ENCODE measurements at places on chromosomes 5 and 9.

DNA sequence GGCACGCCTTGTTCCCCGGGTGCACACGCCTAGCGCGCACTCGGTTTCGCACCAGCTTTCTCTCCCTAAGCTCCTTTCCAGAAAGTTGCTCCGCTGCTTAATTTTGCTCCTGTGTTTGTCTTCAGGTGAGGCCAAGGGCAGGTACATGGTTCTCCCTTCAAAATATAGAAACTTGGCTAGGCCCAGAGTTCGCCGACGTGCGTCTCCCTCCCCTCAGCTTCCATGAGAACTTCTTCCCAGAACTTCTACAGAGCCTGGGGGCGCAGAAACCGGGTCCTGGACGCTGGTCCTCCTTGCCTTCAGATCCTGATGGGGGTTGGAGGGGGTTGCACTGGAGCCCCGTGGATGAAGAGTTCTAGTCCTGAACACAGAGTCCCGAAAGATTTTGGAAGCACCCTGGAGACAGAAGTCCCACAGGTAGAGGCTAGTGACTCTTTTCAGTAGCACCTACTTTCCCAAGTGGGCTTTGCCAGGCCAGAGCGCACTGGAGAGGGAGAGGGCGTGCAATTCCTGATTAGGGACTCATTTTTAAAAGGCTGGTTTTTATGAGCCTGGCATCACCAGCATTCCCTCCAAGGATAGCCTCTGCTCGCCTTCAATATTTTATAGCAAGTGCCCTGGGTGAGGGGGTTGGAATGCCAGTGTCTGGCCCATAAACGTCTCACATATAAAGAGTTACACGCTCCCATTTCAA is 128.4 kb downstream of the TMEM174 start:
- peak; percentile 64 for DNase-seq

GRCh38 chr9:15423231-15423985 is 732 bp downstream of the SNAPC3 start:
- peak overlapping the region; percentile 60 for H3K4me3 ChIP-seq
- H3K36me3 ChIP-seq, result no peaks in the 10 kb centered on the region
- peak overlapping the region; percentile 91 for H3K27ac ChIP-seq
- no peaks in the 10 kb centered on the region for H3K27me3 ChIP-seq
- H3K4me1 ChIP-seq, result peaks cover 49% of the 10 kb centered on the region

GRCh38 chr9:38368731-38369130 is 23.8 kb upstream of the ALDH1B1 start:
- H3K27me3 ChIP-seq, result no peaks in the 10 kb centered on the region
- DNase-seq, result no peak
- no peaks in the 10 kb centered on the region for H3K36me3 ChIP-seq
- H3K4me3 ChIP-seq, result no peak overlapping the region
- H3K27ac ChIP-seq, result no peak overlapping the region

- no peaks in the 10 kb centered on the region for H3K36me3 ChIP-seq
- no peaks in the 10 kb centered on the region for H3K27me3 ChIP-seq
- no peaks in the 10 kb centered on the region for H3K4me1 ChIP-seq
- peak overlapping the region; percentile 33 for H3K4me3 ChIP-seq
Observed at GRCh38 chr5:173973616-173973969, 15.4 kb upstream of the C5orf47 start.

- H3K27ac ChIP-seq, result no peak overlapping the region
- no peaks in the 10 kb centered on the region for H3K36me3 ChIP-seq
- H3K4me1 ChIP-seq, result no peaks in the 10 kb centered on the region
- DNase-seq, result no peak
- no peak overlapping the region for H3K4me3 ChIP-seq
Observed at GRCh38 chr5:23352446-23352845, 155.0 kb upstream of the PRDM9 start.

- no peaks in the 10 kb centered on the region for H3K27me3 ChIP-seq
- H3K27ac ChIP-seq, result peak within 1 kb of the TSS; percentile 97
- peaks cover 42% of the 10 kb centered on the region for H3K4me1 ChIP-seq
- H3K4me3 ChIP-seq, result peak within 1 kb of the TSS; percentile 79
Observed at GRCh38 chr9:128688501-128689292, at the start of gene SET. SET (plus strand) TSS chr9:128689222; CDS start chr9:128689583, 361 bp downstream.

DNA sequence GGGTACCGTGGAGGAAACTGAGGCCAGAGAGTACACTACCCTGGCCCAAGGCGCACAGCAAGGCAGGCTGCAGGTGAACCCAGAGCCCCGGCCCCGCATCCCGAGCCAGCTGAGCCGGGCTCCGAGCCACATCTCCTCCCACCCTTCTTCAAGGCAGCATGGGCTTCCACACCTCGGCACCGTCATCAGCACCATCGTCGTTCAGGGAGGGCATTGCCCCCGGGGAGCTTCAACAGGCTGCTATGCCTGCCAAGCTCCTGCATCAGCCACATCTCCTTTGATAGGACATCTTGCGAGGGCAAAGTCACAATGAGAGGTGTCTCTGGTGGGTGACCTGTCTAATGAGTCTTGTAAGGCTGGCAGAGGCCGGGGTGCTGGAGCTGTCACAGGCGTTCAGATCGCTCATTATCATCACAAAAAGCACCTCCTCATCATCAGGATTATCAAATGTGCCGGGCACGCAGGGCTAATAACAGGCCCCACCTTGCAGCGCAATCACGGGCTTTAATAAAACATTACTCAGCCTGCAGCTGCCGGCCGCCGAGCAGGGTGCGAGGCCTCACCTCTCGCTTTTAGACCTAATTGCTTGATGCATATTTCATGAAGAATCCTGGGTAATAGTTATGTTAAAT is 20.0 kb upstream of the SLC25A51 start:
- no peak for DNase-seq
- H3K27me3 ChIP-seq, result no peaks in the 10 kb centered on the region
- no peak overlapping the region for H3K27ac ChIP-seq
- peaks cover 22% of the 10 kb centered on the region for H3K4me1 ChIP-seq

GRCh38 chr5:45385321-45386058 is 310.7 kb downstream of the HCN1 start:
- H3K4me3 ChIP-seq, result no peak overlapping the region
- H3K36me3 ChIP-seq, result no peaks in the 10 kb centered on the region
- H3K4me1 ChIP-seq, result no peaks in the 10 kb centered on the region
- H3K27ac ChIP-seq, result no peak overlapping the region

- no peaks in the 10 kb centered on the region for H3K27me3 ChIP-seq
- no peaks in the 10 kb centered on the region for H3K4me1 ChIP-seq
- H3K27ac ChIP-seq, result no peak overlapping the region
- no peak for DNase-seq
Observed at GRCh38 chr9:78132701-78133058, 101.1 kb upstream of the GNAQ start.

GRCh38 chr5:149301049-149301743 is 29.5 kb downstream of the AFAP1L1 start:
- H3K4me1 ChIP-seq, result peaks cover 3% of the 10 kb centered on the region
- no peak overlapping the region for H3K27ac ChIP-seq
- no peaks in the 10 kb centered on the region for H3K27me3 ChIP-seq
- H3K36me3 ChIP-seq, result no peaks in the 10 kb centered on the region
- no peak for DNase-seq
- no peak overlapping the region for H3K4me3 ChIP-seq

DNA sequence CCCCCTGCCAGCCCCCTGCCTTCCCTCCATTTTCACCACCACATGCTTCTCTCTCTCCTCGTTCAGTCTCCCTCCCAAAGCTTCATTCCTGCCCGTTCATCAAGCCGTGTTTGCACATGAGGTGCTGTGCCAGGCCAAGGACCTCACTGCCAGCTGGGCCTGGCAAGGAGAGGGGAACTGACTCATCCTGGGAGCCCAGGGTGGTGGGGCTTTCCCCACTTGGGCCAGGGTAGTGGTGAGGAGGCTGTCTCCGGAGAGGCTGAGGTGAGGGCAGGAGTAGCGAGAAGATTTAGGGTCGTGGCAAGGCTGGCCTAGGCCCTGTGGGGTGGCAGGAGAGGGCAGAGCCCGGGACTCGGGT is 30.4 kb upstream of the NOTCH1 start:
- DNase-seq, result no peak
- no peaks in the 10 kb centered on the region for H3K27me3 ChIP-seq
- H3K4me1 ChIP-seq, result peaks cover 24% of the 10 kb centered on the region
- H3K36me3 ChIP-seq, result no peaks in the 10 kb centered on the region
- H3K4me3 ChIP-seq, result no peak overlapping the region

DNA sequence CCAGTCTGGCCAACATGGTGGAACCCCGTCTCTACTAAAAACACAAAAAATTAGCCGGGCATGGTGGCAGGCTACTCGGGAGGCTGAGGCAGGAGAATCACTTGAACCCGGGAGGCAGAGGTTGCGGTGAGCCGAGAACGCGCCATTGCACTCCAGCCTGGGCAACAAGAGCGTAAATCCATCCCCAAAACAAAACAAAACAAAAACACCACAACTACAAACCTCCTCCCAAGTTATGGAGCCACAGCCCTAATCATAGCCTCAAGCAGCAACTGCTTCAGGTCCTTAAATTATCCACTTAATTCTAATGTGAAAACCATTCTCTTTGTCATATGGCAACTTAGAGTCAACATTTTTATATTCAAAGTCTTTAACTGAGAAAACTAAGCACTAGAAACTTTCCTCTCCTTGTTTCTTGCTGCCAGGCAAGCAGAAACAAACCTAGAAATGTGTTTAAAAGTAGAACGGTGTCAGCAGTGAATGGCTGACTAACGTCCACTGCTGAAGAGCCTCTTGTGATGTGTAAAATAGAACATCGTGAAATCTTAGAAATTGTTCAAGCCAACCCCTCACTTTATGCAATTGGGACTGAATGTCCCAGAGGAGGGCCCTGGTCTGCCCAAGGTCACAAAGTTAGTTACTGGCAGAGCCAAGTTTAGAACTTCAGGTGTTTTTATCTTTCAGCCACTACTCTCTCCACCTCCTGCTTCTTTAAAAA is 5.7 kb downstream of the TMEM245 start:
- H3K27ac ChIP-seq, result no peak overlapping the region
- no peaks in the 10 kb centered on the region for H3K27me3 ChIP-seq
- no peaks in the 10 kb centered on the region for H3K36me3 ChIP-seq
- no peak for DNase-seq
- H3K4me1 ChIP-seq, result peaks cover 98% of the 10 kb centered on the region
- no peak overlapping the region for H3K4me3 ChIP-seq

GRCh38 chr5:77662635-77663034 is 24.1 kb upstream of the OTP start:
- no peaks in the 10 kb centered on the region for H3K27me3 ChIP-seq
- H3K36me3 ChIP-seq, result no peaks in the 10 kb centered on the region
- no peak overlapping the region for H3K27ac ChIP-seq
- DNase-seq, result no peak

DNA sequence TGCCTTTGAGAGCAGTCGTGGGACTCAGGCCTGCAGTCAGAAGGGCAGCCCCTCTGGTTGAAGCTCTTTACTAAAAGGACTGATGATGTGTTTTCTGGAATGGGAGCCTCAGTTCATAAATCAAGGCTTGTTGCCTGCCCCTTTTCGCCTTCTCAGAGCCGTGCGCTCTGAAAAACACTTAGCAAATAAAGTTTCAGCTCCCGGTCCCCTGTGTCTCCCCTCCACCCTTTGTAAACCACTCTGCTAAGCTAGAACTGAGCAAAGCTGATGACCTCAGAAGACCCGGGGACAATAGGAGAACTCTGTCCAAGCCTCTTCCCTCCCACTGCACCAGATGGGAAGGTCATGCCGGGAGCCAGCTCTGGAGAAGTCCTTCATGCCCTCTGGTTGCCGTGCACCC is 39.3 kb upstream of the ADRA1B start:
- no peak for DNase-seq
- peaks cover 13% of the 10 kb centered on the region for H3K4me1 ChIP-seq
- no peaks in the 10 kb centered on the region for H3K36me3 ChIP-seq
- H3K27me3 ChIP-seq, result no peaks in the 10 kb centered on the region
- H3K27ac ChIP-seq, result no peak overlapping the region

DNA sequence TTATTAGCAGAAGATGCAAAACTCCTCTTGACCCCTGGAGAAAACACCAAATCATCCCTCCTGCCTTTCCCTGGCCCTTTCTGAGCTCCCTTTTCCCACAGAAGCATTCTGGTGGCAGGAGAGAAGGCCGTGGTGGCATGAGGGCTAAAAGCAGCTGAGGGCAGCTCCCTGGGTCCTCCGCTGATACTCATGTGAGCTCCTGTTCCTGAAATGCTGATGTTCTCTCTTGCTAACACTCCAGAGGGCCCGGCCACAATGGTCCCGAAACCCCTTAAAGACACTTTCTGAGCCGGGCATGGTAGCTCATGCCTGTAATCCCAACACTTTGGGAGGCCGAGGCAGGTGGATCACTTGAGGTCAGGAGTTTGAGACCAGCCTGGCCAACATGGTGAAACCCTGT is 183.1 kb downstream of the HSPA4 start:
- H3K4me1 ChIP-seq, result no peaks in the 10 kb centered on the region
- no peaks in the 10 kb centered on the region for H3K36me3 ChIP-seq

GRCh38 chr5:126736141-126736540 is 40.8 kb upstream of the LMNB1 start:
- no peaks in the 10 kb centered on the region for H3K4me1 ChIP-seq
- DNase-seq, result no peak
- H3K4me3 ChIP-seq, result no peak overlapping the region
- H3K27me3 ChIP-seq, result no peaks in the 10 kb centered on the region
- H3K27ac ChIP-seq, result no peak overlapping the region
- H3K36me3 ChIP-seq, result no peaks in the 10 kb centered on the region

GRCh38 chr5:58184910-58185309 is 275.0 kb downstream of the PLK2 start:
- H3K36me3 ChIP-seq, result no peaks in the 10 kb centered on the region
- H3K27me3 ChIP-seq, result no peaks in the 10 kb centered on the region
- H3K4me1 ChIP-seq, result no peaks in the 10 kb centered on the region
- DNase-seq, result no peak

- H3K27me3 ChIP-seq, result peaks cover 7% of the 10 kb centered on the region
- no peak overlapping the region for H3K27ac ChIP-seq
- no peak for DNase-seq
- H3K36me3 ChIP-seq, result no peaks in the 10 kb centered on the region
Observed at GRCh38 chr5:146877178-146877681, 1.3 kb downstream of the PPP2R2B start.

GRCh38 chr9:89532478-89532877 is 34.6 kb upstream of the SEMA4D start:
- no peak for DNase-seq
- H3K36me3 ChIP-seq, result no peaks in the 10 kb centered on the region
- no peaks in the 10 kb centered on the region for H3K27me3 ChIP-seq
- H3K4me1 ChIP-seq, result no peaks in the 10 kb centered on the region

DNA sequence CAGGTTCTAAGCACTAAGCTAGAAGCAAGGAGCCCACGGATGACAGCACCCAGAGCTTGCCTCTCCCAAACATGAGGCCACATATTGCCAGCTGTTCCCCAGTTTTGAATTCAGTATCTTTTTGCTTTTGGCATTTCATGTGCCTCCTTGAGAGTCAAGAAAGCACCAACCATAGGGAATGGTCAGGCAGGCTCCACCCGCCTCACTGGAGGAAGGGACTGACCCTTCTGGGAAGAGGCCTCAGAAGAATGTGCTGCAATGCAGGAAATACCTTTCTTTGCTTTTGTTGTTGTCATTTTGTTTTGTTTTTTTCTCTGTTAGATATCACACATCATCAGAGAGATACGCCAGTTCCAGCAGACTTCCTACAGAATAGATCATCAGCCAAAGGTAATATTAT is 13.7 kb upstream of the CKMT2 start:
- DNase-seq, result no peak
- H3K27me3 ChIP-seq, result no peaks in the 10 kb centered on the region
- no peaks in the 10 kb centered on the region for H3K36me3 ChIP-seq
